Spinal cord (tissue), 10 donors: ENCODE measurements at places on chromosomes 13 and 19. TPM values are rescaled to one million over a fixed set of nuclear protein-coding genes. Genes with fewer than 3 reads are reported as not detected.

DNA sequence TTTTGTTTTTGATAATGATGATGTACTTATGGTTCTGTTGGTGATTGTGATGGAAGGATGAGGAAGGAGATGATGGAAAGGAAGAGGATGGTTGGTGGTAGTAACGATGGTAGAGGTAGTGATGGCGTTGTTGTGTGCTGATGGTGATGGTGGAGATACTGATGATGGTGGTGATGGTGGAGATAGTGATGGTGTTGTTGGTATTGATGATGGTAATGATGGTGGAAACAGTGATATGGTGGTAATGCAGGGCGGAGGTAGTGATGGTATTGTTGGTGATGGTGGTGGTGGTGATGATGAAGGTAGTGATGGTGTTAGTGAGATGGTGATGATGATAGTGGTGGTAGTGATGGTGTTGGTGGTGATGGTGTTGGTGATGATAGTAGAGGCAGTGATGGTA, 12.7 kb downstream of the CLEC17A start:
- no peak for DNase-seq

DNA sequence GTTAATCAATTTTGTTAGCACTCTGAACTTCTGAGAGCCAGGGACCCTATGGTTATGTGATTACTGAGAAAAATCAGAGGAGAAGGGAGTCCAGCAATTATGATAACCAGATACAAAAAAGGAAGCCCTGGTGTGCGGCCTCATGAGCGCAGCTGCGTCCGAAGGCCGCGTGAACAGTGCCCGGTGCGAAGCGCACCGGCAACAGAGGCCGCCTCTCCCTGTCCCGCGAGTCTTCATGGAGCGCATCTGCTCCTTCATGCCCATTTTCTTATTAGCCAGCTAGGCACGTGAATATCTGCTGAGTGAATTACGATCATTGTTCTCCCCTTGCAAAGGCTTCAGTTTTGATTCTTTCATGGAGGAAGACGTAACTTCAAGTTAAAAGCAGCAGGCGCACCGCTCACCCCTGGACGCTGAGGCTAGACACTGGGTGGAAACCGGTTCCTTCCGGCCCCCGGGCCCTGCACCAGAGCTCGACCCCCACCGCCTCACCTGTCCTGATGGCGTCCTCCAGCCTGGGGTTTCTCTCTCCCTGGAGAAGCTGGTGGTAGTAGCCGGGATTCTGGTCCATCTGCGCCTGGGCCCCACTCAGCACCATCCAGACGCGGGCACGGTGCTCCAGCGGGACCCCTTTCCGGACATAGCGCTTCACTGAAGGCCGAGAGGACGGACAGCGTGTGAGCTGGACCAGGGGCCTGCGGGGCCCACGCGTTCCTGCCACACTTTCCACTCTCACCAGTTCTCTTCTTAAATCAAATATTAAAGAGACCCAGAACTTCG, 8.9 kb downstream of the GRTP1 start:
- no peak for DNase-seq

SELENOV gene
- total RNA-seq: not detected

MYO1F gene
- 4.5 TPM for total RNA-seq
